ENCODE measurements at places on chromosomes 4 and X.

GRCh38 chr4:57308301-57308700 is 198.1 kb upstream of the IGFBP7 start:
- DNase-seq, result peak; percentile 58
- peaks cover 5% of the 10 kb centered on the region for H3K4me1 ChIP-seq
- H3K36me3 ChIP-seq, result no peaks in the 10 kb centered on the region
- no peak overlapping the region for H3K4me3 ChIP-seq

GRCh38 chrX:97065973-97066372 is 182.3 kb downstream of the RPA4 start:
- no peak overlapping the region for H3K27ac ChIP-seq
- H3K27me3 ChIP-seq, result no peaks in the 10 kb centered on the region
- DNase-seq, result peak; percentile 33
- no peak overlapping the region for H3K4me3 ChIP-seq

GRCh38 chrX:134006484-134007161 is 21.2 kb upstream of the GPC3 start:
- H3K36me3 ChIP-seq, result no peaks in the 10 kb centered on the region
- H3K27ac ChIP-seq, result no peak overlapping the region
- no peak for DNase-seq
- no peak overlapping the region for H3K4me3 ChIP-seq
- no peaks in the 10 kb centered on the region for H3K4me1 ChIP-seq
- no peaks in the 10 kb centered on the region for H3K27me3 ChIP-seq

GRCh38 chr4:56953680-56954520 is 23.5 kb downstream of the NOA1 start:
- no peaks in the 10 kb centered on the region for H3K36me3 ChIP-seq
- H3K27me3 ChIP-seq, result no peaks in the 10 kb centered on the region
- no peak overlapping the region for H3K4me3 ChIP-seq
- no peak overlapping the region for H3K27ac ChIP-seq
- DNase-seq, result no peak
- no peaks in the 10 kb centered on the region for H3K4me1 ChIP-seq

- peak; percentile 60 for DNase-seq
- H3K27me3 ChIP-seq, result no peaks in the 10 kb centered on the region
- peak overlapping the region; percentile 52 for H3K27ac ChIP-seq
- no peaks in the 10 kb centered on the region for H3K4me1 ChIP-seq
Measured at GRCh38 chr4:146520896-146521540, 722 bp downstream of the SLC10A7 start.
